ENCODE measurements at places on chromosomes 12 and 14.

GRCh38 chr14:28321475-28322244, 444.9 kb upstream of the FOXG1 start:
- no peak for DNase-seq

DNA sequence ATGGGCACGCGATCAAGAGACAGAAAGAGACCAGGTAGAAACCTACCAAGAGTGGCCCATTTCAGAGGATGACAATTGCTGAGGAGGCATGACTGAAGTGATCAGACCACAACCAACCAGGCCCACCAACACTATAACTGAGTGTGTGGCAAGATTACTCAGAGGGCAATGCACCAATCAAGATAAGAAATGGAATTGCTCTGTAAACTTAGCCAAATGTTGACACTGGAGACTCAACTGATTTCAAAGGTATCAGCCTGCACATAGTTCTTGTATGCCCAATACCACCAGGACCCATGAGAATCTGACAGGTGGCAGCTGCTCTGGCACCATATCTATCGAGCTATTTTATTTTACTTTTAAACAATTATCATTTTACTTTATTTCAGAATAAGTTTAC, 128.9 kb downstream of the FOXN3 start:
- DNase-seq = no peak

- peak; percentile 48 for DNase-seq
Measured at GRCh38 chr14:64891839-64892375, 12.2 kb upstream of the SPTB start.

DNA sequence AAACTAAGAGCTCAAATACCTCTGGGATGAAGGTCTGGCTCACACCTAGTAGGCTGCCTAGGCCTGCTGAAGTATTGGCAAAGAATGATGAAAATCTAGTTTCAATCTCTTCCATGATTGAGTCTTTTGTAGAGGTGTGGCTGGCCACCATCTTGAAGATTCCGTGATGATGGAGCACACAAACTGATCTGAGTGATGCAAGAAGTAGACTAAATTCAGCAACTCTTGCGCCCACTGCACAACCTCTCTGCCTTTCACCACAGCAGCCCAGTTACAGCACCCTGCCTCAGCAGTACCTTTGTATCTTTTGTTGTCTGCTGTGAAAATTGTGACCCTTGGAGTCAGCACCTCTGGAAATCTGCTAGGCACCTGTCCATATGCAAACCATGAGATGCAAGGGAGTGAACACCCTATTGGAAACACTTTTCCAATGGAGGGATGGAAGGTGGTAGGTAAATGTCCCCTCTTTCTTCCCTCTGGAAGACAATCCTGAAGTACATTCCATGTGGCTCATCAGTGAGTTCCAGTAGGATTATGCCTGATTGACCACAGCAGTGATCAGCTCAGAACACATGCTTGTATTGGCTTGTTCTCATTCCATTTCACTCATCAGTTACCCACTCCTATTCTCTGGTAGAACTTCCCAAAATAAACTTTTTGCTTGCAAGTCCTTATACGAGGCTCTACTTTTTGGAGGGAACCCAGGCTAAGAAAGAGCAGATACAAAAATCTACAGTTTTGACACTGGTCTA, 58.6 kb downstream of the BTBD7 start:
- no peak for DNase-seq

DNA sequence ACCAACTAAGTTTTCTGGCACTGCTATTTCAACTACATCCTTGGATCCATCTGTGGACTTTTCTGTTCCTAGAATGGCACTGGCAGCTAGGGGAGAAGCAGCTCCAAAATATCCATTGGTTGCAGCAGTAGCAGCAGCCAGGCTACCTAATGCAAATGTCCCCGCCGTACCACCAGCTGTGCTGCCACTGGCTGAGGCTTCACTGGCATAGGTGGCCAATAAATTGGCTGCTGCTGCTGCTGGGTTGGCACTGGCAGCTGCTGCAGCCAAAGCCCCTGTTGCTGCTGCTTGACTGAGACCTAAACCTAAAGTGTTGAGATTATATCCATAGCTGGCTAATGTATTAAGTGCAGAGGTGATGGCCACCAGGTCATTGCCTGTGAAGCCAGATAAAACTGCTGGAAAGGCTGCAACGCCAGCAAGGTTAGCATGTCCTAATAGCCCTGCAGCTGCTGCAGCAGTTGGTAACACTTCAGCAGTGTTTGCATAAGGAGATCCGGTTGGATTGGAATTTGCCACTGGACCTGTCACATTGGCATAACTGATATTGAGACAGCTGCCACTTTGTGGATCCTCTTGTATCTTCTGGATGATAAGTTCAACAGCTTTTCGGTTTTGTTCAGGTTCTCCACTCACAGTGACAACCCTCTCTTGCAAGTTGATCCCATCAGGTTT, 149.5 kb downstream of the NOVA1 start:
- DNase-seq = no peak

- DNase-seq = no peak
Measured at GRCh38 chr12:105855361-105856047, 283.2 kb downstream of the NUAK1 start.

DNA sequence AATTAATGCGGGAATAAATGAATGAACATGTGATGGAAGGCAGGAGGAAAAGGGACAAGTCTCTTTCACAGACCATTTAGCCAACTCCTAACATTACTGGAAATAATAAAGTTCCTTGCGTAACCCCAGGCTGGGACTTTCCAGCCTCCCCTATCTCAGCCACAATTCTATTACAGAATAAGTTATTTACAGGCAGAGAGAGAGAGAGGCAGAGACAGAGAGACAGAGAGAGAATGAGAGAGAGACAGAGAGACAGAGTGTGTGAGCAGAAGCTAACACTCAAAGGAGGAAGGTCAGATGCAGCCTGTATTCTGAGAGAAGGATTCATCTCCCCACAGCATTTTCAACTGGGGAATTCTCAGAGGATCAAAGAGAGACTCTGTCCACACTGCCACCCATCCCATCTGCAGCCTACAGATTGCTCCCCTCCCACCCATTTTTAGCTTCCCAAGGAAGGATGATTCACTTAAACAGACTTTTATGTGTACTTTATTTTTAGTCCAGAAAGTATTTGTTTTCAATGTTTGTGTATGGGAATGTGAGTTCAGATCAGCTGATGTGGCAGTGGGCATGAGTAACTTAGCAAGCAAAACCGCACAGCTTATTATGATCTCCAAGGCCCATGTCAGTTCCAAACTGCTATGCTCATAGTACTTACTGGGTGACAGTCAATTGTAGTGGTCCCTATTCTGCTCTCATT, 165.7 kb downstream of the CAND1 start:
- DNase-seq = peak; percentile 72

Data from kidney capillary endothelial cell (primary cell).